Fibroblast of skin of left biceps (primary cell): ENCODE measurements at places on chromosomes 1 and 21.

- no peak for DNase-seq
Measured at GRCh38 chr21:38499296-38499695, 1.0 kb upstream of the ERG start.

DNA sequence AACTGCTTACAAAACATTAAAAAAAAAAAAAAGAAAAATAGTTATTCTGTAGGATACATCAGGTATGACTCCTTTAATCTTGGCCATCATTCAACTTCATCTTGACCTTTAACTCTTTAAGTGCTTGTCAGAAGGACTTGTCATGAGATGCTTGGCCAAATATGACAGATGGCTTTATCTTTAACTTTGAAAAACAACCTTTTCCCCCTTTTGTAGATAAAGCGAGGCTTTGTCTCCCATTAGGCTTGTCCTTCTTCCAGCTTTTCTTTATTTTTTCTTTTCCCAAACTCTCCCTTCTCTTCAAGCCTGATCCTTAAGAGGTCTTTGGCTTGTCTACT lies 2.3 kb downstream of the SRSF10 start:
- DNase-seq: no peak

DNA sequence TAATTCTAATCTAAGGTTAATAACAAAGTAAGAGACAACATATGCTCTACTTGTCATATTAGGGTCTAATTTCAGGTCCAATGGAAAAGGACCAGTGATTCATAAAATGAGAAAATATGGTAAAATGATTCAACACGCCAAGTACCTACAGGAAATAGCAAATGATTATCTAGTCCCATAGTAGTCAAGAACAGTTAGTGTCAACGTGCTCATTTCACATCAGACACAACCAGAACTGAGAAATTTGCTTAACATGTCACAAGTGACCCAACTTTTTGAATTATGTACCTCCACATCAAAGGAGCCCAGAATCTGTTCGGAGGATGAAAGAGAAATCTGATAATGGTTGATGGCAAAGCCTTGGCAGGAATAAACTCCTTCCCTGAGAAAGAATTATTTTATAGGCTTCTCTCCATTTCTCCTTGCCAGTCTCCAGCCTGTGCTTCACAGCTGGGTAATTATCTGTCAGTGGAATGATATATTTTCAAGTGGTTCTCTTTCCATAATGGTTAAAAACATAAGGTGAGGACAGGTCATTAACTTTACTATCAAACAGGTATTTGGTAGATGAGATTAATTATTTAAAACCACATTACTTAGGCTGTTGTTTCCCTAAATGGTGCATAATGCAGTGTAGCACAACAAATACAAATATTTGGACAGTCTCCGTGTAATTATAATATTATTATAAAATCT lies 83.2 kb downstream of the APP start:
- DNase-seq: no peak

- no peak for DNase-seq
Measured at GRCh38 chr1:116532671-116533428, 38.0 kb downstream of the CD58 start.

- DNase-seq: no peak
Measured at GRCh38 chr1:97780884-97781283, 139.9 kb downstream of the DPYD start.

DNA sequence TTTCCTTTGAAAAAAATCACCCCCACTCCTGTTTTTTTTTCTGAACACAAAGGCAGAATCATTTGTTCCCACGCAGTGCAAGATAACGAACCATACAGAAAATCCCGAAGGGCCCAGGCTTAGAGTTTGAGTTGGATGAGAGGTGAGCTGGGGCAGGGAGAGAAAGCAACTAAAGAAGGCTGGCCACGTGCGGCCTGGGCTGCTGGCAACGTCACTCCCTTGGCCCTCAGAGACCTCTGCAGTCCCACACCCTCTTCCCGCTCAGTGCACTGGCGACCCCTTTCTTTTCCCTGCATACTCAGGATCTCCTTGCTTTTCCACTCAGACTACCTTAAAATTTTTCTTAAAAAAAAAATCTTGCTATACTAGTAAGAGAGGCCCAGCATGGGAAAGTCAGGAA lies 28.2 kb upstream of the CRNN start:
- DNase-seq: no peak

GRCh38 chr1:40311692-40312091 lies 5.4 kb downstream of the COL9A2 start:
- no peak for DNase-seq
